RWPE2 (cell line): ENCODE measurements at places on chromosomes 2 and 18.

GRCh38 chr18:36460324-36460850, 162.9 kb downstream of the FHOD3 start:
- no peaks in the 10 kb centered on the region for H3K27me3 ChIP-seq
- H3K4me1 ChIP-seq = no peaks in the 10 kb centered on the region
- H3K4me3 ChIP-seq = no peak overlapping the region
- no peak overlapping the region for H3K27ac ChIP-seq
- DNase-seq = no peak

DNA sequence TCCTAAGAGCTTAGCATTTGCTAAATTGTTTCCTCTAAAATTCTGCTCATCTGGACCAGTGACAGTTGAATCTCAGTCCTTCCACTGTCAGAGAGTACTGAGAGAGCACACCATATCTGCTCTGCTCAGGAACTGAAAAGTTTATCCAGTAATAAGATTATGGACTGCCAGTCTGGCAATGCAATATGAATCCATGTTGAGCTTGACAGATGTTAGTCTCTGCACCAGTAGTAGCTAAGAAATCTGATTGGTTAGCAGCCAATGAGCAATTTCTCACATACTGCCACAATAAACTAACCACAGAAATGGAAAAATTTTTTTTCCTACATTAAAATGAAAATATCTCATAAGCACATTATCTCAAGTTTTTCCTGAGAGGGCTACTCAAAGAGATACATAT, 2.3 kb downstream of the PRKD3 start:
- H3K27me3 ChIP-seq = no peaks in the 10 kb centered on the region
- H3K4me1 ChIP-seq = peaks cover 21% of the 10 kb centered on the region
- no peak overlapping the region for H3K4me3 ChIP-seq
- H3K27ac ChIP-seq = no peak overlapping the region
- peaks cover 19% of the 10 kb centered on the region for H3K36me3 ChIP-seq

DNA sequence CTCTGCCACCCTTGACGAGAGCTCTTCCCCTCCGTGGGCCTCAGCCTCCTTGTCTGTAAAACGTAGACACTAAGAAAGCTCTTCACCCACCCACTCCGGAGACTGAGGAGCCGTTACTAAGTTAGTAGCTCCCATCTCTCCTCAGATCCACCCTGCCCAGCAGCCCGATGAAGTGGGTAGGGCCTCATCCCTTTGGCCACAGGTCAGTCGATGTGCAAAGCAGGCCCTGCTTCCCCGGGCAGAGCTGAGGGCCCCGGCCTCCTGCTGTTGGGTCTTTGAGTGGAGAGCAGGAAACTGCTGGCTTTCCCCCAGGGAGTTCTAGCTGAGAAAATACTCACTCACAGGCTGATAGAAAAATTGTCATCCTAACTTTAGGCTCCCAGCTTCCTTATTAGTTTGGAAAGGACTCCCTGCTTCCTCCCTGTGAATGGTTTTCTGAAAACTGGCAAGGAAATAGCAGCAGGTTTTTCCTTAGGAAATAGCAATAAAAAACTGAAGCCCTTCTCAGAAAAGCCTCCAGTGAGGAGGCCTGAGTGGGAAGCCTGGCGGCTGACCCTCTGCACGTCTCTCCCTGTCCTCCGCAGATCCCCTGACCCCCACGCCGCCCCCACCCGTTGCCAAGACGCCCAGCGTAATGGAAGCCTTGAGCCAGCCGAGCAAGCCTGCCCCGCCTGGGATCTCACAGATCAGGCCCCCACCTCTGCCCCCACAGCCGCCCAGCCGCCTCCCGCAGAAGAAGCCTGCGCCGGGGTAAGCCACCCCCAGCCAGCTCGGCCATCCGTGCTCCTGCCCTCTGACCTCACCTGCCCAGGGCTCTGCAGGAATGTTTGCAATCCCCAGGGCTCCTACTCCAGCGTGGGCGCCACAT, 30.2 kb downstream of the ITGB1BP1 start:
- H3K27me3 ChIP-seq = no peaks in the 10 kb centered on the region
- DNase-seq = no peak
- H3K4me1 ChIP-seq = no peaks in the 10 kb centered on the region
- peaks cover 90% of the 10 kb centered on the region for H3K36me3 ChIP-seq
- no peak overlapping the region for H3K4me3 ChIP-seq
- no peak overlapping the region for H3K27ac ChIP-seq

GRCh38 chr2:21422050-21422449, 298.3 kb downstream of the TDRD15 start:
- no peaks in the 10 kb centered on the region for H3K4me1 ChIP-seq
- no peak overlapping the region for H3K4me3 ChIP-seq
- H3K27ac ChIP-seq = no peak overlapping the region

DNA sequence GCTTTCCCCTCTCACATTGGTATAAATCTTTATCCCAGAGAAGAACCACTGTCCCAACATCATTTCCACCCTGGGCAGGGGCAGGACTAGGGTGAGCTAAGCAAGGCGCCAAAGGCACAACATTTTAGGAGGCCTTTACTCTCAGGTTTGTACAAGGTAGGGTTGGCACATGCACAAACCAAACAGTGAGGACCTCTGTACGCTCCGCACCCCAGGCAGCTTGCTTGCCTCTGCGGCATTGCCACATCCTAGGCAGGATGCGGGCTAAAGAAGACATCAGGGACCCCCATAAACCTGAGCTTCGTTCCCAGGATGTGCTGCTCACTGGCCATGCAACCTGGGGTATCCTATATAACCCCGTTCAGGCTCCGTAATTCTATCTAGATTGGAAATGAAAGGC, 128.1 kb upstream of the DAPL1 start:
- no peaks in the 10 kb centered on the region for H3K4me1 ChIP-seq
- H3K36me3 ChIP-seq = peaks cover 56% of the 10 kb centered on the region
- no peaks in the 10 kb centered on the region for H3K27me3 ChIP-seq
- no peak overlapping the region for H3K27ac ChIP-seq

GRCh38 chr2:176128172-176128981, 1.1 kb upstream of the HOXD8 start:
- H3K4me3 ChIP-seq = no peak overlapping the region
- DNase-seq = no peak
- no peak overlapping the region for H3K27ac ChIP-seq
- H3K36me3 ChIP-seq = peaks cover 6% of the 10 kb centered on the region
- H3K27me3 ChIP-seq = no peaks in the 10 kb centered on the region

- no peak overlapping the region for H3K4me3 ChIP-seq
- H3K27me3 ChIP-seq = no peaks in the 10 kb centered on the region
- H3K4me1 ChIP-seq = peaks cover 3% of the 10 kb centered on the region
Observed at GRCh38 chr2:7609974-7610373, 692.8 kb downstream of the RNF144A start.

DNA sequence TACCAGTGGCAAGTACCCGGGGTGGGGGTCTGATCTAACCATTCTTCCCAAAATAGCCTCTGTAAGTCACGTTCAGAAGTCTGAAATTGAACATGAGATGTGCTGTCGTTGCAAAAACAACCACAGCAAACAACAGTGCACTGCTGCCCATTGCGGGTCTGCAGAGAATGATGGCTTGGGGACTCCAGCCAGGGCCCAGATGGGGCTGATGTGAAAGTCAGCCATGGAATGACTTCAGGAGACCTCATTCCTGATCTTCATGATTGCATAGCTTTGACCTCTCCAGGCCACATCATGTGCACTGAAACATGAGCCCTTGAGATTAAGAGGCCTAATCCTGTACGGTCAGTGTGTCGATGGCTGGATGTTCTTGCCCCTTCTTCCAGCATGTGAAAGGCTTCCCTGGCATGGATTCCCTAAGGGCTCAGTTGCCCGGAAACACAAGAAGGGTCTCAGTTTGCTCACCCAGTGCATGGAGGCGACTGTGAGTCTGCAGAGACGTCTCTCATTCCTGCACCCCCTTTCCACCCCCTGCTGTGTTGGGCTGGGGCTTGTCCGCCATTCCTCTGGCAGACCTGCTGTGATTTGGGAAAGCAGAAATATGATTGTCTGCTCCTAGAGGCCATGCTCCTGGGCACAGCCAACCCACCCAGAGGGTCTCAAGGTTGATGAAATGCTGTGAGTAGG, 191.6 kb downstream of the SEPTIN10 start:
- H3K4me3 ChIP-seq = no peak overlapping the region
- no peaks in the 10 kb centered on the region for H3K36me3 ChIP-seq
- H3K27me3 ChIP-seq = no peaks in the 10 kb centered on the region
- H3K4me1 ChIP-seq = no peaks in the 10 kb centered on the region

GRCh38 chr2:69755862-69756467, 14.0 kb downstream of the ANXA4 start:
- H3K4me3 ChIP-seq = no peak overlapping the region
- peak overlapping the region; percentile 41 for H3K27ac ChIP-seq
- H3K4me1 ChIP-seq = peaks cover 18% of the 10 kb centered on the region
- H3K27me3 ChIP-seq = no peaks in the 10 kb centered on the region
- DNase-seq = no peak
- peaks cover 4% of the 10 kb centered on the region; the same call in 1 of the 2 replicates for H3K36me3 ChIP-seq

GRCh38 chr2:157283468-157283867, 26.0 kb downstream of the GALNT5 start:
- no peak for DNase-seq
- H3K27ac ChIP-seq = no peak overlapping the region
- H3K36me3 ChIP-seq = no peaks in the 10 kb centered on the region

GRCh38 chr18:61545281-61546245, 212.3 kb downstream of the CDH20 start:
- H3K4me1 ChIP-seq = peaks cover 7% of the 10 kb centered on the region
- H3K27me3 ChIP-seq = no peaks in the 10 kb centered on the region
- no peak overlapping the region for H3K27ac ChIP-seq
- no peak overlapping the region for H3K4me3 ChIP-seq
- no peaks in the 10 kb centered on the region for H3K36me3 ChIP-seq

DNA sequence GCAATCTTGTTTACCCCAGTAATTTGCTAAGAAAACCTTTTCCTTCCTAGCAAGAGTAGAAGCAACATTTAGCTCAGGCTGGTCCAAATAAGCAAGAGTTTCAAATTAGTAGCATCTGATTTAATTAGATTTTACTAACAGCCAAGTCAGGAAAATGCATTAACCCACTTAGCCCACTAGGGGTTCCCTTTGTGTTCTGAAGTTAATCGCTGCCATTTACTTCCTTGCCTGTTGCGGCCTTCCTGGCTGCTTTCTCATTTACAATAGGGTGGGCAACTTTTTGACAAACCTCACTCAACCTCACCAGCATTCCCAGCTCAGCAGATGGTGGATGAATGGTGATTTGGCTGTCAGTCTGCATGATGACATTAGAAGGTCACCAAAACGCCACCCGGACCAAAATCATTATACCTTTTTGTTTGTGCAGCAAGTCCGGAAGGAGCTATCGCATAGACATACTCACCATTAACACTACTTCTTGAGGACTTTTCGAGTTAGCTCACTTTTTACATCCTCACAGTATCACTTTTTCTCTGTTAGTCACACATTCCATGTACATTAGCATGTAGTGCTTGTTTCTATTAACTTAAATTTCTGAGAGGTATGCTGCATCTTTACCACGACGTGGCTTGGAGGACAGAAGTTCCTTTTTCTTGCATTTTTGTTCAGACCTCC, 101.5 kb upstream of the SETBP1 start:
- H3K27me3 ChIP-seq = no peaks in the 10 kb centered on the region
- H3K27ac ChIP-seq = no peak overlapping the region
- no peaks in the 10 kb centered on the region for H3K36me3 ChIP-seq
- no peak overlapping the region for H3K4me3 ChIP-seq
- no peak for DNase-seq

DNA sequence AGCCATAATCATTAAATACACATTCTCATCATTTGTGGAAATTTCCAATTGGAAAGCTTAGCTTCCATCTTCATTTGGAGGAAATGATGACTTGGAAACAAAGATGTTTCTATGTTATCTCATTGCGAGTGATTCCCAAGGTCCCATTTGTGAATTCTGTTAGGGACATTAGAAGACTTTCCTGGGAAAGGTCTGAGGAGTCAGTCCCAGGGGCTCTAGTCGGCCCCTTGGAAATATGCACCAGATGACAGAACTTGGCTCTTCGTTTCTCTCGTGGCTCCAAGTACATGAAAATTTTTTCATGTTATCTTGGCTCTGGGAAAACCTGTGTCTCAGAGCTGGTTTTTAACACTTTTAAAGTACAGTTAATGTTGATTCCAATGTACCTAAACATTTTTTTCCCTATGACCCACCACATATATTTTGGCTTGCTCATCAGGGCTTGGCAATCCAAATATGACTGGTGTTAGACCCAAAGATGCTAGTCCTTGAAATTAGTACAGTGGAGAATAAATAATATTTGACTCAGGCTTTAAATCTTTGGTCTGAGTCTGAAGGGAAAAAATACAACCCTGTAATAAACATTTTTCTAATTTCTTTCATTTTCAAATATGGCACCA, 15.4 kb upstream of the CAVIN2 start:
- H3K27me3 ChIP-seq = no peaks in the 10 kb centered on the region
- no peak overlapping the region for H3K4me3 ChIP-seq
- peaks cover 47% of the 10 kb centered on the region for H3K4me1 ChIP-seq
- no peaks in the 10 kb centered on the region for H3K36me3 ChIP-seq
- DNase-seq = no peak

DNA sequence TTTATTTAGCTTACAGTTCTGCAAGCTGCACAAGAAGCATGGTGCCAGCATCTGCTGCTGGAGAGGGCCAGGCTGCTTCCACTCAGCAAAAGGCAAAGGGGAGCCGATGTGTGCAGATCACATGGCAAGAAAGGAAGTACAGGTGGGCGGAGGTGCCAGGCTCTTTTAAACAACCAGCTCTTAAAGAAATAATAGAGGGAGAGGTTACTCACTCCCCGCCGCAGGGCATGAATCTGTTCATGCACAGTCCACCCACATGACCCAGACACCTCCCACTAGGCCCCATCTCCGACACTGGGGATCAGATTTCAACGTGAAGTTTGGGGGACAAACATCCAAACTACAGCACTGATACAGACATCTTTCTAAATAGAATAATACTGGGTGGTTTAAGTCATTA, 105.8 kb downstream of the MTCL1 start:
- no peaks in the 10 kb centered on the region for H3K4me1 ChIP-seq
- no peaks in the 10 kb centered on the region for H3K27me3 ChIP-seq
- H3K4me3 ChIP-seq = no peak overlapping the region
- DNase-seq = no peak
- H3K36me3 ChIP-seq = peaks cover 51% of the 10 kb centered on the region

DNA sequence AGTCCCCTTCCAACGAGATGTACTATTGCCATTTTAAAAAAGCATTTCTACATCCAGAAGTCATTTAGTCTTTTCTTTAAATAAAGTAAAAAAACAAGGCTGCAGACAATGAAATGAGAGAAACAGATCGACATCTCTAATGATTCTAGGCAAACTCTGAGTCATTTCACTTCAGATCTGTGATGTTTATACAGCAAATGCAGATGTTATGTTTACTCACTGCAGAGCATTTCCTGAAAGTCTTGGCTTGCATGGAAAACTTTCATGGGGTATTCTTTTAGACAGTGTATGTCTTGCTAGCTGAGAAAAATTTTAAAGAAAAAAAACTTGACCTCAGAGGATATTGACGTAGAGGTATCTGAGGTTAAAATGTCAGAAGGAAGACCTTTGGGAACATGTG, 797.4 kb downstream of the CNTNAP5 start:
- no peaks in the 10 kb centered on the region for H3K27me3 ChIP-seq
- H3K4me3 ChIP-seq = no peak overlapping the region
- no peak for DNase-seq
- H3K36me3 ChIP-seq = no peaks in the 10 kb centered on the region
- H3K27ac ChIP-seq = no peak overlapping the region
